Stimulated activated CD8-positive, alpha-beta memory T cell treated with anti-CD3 and anti-CD28 coated beads, Interleukin-4, amount 100 ng/mL, for 48 hours (primary cell): ENCODE measurements at places on chromosomes 1 and 21.

- DNase-seq = no peak
Observed at GRCh38 chr1:226064816-226065248, 2.3 kb downstream of the H3-3A start.

DNA sequence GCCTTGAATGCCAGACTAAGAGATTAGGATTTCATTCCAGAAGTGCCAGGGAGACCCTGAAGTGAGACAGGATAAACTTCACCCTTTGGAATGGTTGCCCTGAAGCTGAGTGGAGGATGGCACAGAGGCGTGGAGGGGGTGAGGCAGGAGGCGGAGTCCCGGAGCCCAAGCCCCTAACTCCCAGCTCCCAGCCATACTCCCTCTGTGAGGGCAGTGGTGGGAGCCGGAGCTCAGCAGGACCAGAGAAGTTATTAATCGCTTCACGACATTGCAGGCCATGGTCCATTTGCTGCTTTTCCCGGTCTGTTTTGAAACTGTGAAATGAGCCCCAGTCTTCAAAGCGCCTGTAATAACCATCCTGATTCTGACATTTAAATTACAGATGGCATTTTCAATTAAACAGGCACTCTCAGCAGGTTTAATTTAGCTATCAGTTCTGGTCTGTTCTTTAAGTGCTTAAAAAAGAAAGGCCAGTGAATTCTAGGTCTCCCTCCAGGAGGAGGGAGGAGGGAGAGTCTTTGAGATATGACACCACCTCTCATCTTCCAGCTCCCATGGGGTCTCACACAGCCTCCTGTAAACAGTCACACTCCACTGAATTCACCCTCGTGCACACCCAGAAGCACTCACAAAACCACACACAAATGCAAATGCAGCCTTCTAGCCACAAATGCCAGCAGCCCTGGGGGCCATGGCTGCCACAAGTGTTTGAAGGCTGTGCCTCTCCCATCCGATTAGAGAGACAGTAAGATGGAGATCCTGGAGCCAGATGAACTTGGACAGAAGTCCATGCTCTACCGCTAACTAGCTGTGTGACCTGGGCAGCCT is 19.6 kb downstream of the FBXO2 start:
- no peak for DNase-seq

- DNase-seq = no peak
Observed at GRCh38 chr1:230711245-230711644, 2.7 kb downstream of the AGT start.

GRCh38 chr1:235758931-235759330 is 107.8 kb downstream of the LYST start:
- no peak for DNase-seq

GRCh38 chr1:165612062-165612461 is 19.0 kb upstream of the MGST3 start:
- no peak for DNase-seq

GRCh38 chr1:167938080-167938636 is 1.3 kb upstream of the MPC2 start:
- no peak for DNase-seq

- DNase-seq = no peak
Observed at GRCh38 chr1:10495952-10496351, 21.2 kb downstream of the PEX14 start.

- DNase-seq = no peak
Observed at GRCh38 chr1:23496490-23497181, 12.7 kb upstream of the ASAP3 start.
